ENCODE measurements at places on chromosomes 11 and 22. TPM values are rescaled to one million over a fixed set of nuclear protein-coding genes. Genes with fewer than 3 reads are reported as not detected.

Gene PTDSS2
- total RNA-seq, result 30.4 TPM

Gene IMMP1L
- 22.9 TPM for total RNA-seq

- no peak for DNase-seq
- no peak overlapping the region for H3K4me3 ChIP-seq
- no peaks in the 10 kb centered on the region for H3K4me1 ChIP-seq
- H3K36me3 ChIP-seq, result no peaks in the 10 kb centered on the region
- no peak overlapping the region for H3K27ac ChIP-seq
Measured at GRCh38 chr11:119447664-119448242, 24.8 kb upstream of the THY1 start.

DNA sequence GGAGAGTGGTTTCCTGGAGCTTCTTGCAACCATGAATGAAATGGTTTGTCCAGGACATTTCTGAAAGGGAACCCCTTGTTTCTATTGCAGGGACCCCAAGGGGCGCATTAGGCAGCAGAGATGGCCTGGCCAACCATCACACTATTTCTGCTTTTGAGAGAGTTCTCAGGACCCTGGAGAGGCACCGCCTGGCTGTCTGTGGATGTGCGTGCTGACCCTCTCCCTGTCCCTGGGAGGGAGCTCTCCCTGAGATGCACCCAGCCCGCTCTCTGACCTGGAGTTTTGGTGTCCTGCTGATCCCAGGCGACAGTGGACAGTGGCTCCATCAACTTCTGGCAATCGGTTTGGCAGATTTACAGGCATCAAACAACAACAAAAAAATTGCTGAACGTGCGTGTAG is 80.3 kb upstream of the SLC22A12 start:
- DNase-seq, result no peak
- no peaks in the 10 kb centered on the region for H3K4me1 ChIP-seq
- H3K27ac ChIP-seq, result no peak overlapping the region
- no peak overlapping the region for H3K4me3 ChIP-seq
- H3K27me3 ChIP-seq, result peaks cover 75% of the 10 kb centered on the region

- DNase-seq, result no peak
- no peaks in the 10 kb centered on the region for H3K36me3 ChIP-seq
- H3K27ac ChIP-seq, result no peak overlapping the region
- no peak overlapping the region for H3K4me3 ChIP-seq
- no peaks in the 10 kb centered on the region for H3K4me1 ChIP-seq
Measured at GRCh38 chr11:45079943-45080719, 66.3 kb upstream of the PRDM11 start.

- DNase-seq, result peak; percentile 95
- peak within 1 kb of the TSS; percentile 96 for H3K4me3 ChIP-seq
- peak within 1 kb of the TSS; percentile 96 for H3K27ac ChIP-seq
- H3K36me3 ChIP-seq, result peaks cover 95% of the 10 kb centered on the region
- H3K4me1 ChIP-seq, result peaks cover 28% of the 10 kb centered on the region
Measured at GRCh38 chr11:64246871-64247728, at the start of gene PPP1R14B. TSS of gene PPP1R14B (minus strand) at chr11:64246943. CDS start at chr11:64246673, 270 bp downstream.

DNA sequence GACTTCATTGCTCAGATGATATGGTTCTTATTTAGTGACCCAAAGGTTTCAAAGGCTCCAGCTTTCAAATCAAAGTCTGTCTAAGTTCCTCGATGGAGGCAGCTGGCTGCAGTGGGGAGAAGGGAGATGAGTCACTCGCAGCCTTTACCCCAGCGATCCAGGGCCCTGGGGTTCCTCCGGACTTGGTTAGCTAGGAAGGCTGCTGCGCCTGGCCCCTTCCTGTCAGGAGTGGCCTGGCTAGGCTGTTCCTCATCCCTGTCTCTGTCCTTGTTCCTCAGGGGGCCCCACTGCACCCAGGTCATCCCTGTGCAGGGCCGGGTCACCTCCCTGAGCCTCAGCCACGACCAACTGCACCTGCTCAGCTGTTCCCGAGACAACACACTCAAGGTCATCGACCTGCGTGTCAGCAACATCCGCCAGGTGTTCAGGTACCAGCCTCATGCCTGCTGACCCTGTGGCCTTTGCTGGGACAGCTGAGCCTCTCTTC is 13.9 kb downstream of the ATG16L2 start:
- DNase-seq, result no peak
- no peaks in the 10 kb centered on the region for H3K4me1 ChIP-seq
- H3K4me3 ChIP-seq, result no peak overlapping the region
- no peaks in the 10 kb centered on the region for H3K27me3 ChIP-seq
